ENCODE measurements at places on chromosomes 13 and 19.

- DNase-seq, result no peak
Measured at GRCh38 chr13:44104969-44105368, 225.3 kb downstream of the LACC1 start.

- no peak for DNase-seq
Measured at GRCh38 chr13:60075850-60076249, 87.9 kb downstream of the DIAPH3 start.

GRCh38 chr19:55352040-55352439, 2.5 kb downstream of the COX6B2 start:
- no peak for DNase-seq

- no peak for DNase-seq
Measured at GRCh38 chr13:62185631-62186255, 770.1 kb upstream of the PCDH20 start.

DNA sequence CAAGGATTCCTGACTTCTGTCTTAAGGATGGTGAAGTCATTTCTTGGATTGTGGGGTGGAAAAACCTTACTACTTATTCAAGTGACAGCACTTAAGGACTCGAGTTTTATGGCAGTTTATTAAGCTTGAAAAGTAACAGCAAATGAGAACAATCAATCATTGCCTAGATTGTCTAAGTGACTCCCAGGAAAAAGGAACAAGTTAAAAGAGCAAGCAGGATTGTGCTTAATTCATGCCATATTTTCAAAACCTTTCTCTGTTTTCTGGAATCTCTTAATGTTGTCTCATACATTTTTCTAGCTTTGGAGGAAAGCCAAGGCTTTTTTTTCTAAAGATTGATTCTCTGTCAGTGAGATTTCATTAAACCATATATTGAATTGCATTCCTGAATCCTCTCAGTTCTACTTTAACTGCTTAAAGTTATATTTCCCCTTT, 236.2 kb upstream of the HTR2A start:
- DNase-seq, result no peak

GRCh38 chr13:51603716-51604115, 19.5 kb downstream of the WDFY2 start:
- DNase-seq, result no peak
